Naive B cell (primary cell): ENCODE measurements at places on chromosomes 3 and 15. TPM values are rescaled to one million over a fixed set of nuclear protein-coding genes. Genes with fewer than 3 reads are reported as not detected.

The COL6A5 gene
- polyA plus RNA-seq, result not detected

The CIP2A gene
- polyA plus RNA-seq, result 3.4 TPM

The TADA3 gene
- polyA plus RNA-seq, result 47.1 TPM

The RARB gene
- polyA plus RNA-seq, result not detected

The HACD3 gene
- 22.6 TPM for polyA plus RNA-seq

The ERC2 gene
- not detected for polyA plus RNA-seq

The INKA1 gene
- 4.3 TPM for polyA plus RNA-seq

The CDCP1 gene
- not detected for polyA plus RNA-seq

The KCNAB1 gene
- polyA plus RNA-seq, result 0.18 TPM

The MCTP2 gene
- 30.5 TPM for polyA plus RNA-seq

The IQCF2 gene
- polyA plus RNA-seq, result not detected

The SH2D7 gene
- polyA plus RNA-seq, result not detected

The PTPRG gene
- 0.17 TPM for polyA plus RNA-seq

The TRIM71 gene
- polyA plus RNA-seq, result not detected

The KLF15 gene
- polyA plus RNA-seq, result not detected
